ENCODE measurements at places on chromosomes 3 and 15.

GRCh38 chr15:31977812-31978661 lies 52.3 kb upstream of the CHRNA7 start:
- peak; percentile 61 for DNase-seq

DNA sequence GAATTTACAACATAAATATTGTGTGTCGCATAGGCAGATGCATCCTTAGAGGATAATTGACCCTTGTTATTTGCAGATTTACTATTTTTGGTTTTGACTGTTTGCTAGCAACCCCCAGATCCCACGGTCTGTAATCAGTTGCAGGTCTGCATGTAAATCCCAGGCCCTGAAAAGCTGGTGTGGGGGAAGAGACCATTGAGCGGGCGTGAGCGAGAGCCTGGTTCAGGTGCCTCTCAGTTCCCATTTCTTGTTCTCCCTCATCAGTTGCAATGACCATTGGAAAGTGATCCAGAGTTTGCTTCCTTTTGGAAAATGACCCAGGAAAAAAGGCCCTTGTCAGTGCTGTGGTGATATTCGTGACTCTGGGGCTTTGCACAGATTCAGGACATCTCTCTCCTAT lies 238.9 kb downstream of the UACA start:
- no peak for DNase-seq

- no peak for DNase-seq
Measured at GRCh38 chr3:136741063-136741462, 11.1 kb downstream of the STAG1 start.

- no peak for DNase-seq
Measured at GRCh38 chr3:133295199-133295901, 104.5 kb upstream of the BFSP2 start.

DNA sequence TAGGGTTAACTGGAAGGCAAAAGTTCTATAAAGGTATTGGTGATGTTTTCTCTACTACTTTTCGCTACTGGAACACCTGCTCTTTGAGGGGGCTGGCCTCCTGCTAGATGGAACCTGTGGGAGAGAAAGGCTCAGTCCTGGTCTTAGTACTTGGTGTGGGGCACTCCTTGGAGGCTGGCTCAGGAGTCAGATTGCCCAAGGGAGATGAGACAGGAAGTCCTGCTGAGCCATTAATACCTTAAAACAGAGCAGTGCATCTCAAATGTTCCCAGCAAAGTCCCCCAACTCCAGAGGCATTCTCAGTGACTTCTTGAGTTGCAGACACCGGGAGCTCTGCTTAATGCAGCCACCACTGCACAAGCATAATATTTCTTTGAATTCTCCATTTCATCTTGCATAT lies 3.1 kb upstream of the ADAMTSL3 start:
- no peak for DNase-seq

- no peak for DNase-seq
Measured at GRCh38 chr3:55487381-55488241, 505 bp upstream of the WNT5A start.

- no peak for DNase-seq
Measured at GRCh38 chr3:45545476-45545875, 49.1 kb upstream of the LIMD1 start.

DNA sequence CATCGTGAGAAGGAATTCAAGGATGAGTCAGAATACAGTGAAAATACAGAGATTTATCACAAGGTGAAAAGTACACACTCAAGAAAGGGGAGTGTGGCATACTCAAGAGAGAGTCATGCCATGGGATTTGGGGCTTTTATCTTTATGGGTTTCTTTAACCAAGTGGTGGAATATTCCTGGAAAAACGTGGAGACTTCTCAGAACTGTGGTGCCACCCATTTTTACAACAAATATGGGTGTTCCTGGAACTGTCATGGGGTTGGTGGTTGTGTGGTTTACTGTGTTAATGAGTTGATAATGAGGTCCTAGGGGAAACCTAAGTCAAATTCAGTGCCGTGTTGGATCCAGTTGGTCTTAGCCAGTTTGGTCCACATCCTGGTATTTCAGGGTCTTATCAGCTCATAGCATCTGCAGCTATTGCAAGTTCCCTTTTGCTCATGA lies 497.2 kb downstream of the GABRG3 start:
- DNase-seq, result no peak

GRCh38 chr15:99168601-99169580 lies 64.0 kb downstream of the SYNM start:
- no peak for DNase-seq

- DNase-seq, result no peak
Measured at GRCh38 chr3:193852901-193853300, 259.9 kb downstream of the OPA1 start.

- no peak for DNase-seq
Measured at GRCh38 chr3:176814285-176814684, 383.0 kb downstream of the TBL1XR1 start.

- no peak for DNase-seq
Measured at GRCh38 chr3:44862226-44862637, 520 bp downstream of the TMEM42 start.

- no peak for DNase-seq
Measured at GRCh38 chr3:189186101-189186500, 14.3 kb downstream of the TPRG1 start.

DNA sequence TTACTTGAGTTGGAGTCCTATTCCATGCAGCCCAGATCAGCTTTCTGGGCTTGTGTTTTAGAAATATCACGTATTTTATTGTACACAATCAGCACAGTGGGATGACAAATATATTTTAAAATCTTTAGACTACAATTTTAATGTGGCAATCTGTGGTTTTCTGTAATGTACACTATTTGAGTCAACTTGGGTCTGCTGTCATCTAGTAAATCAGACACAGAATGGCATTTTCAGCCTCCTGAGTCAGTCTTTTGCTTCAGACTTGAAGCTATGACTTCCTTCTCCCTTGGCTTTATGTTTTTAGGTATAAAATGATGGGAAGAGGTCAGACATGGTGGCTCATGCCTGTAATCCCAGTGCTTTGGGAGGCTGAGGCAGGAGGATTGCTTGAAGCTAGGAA lies 232.1 kb downstream of the NECTIN3 start:
- DNase-seq, result no peak

- DNase-seq, result no peak
Measured at GRCh38 chr15:101305820-101306255, 10.8 kb upstream of the SNRPA1 start.

- DNase-seq, result no peak
Measured at GRCh38 chr3:49020330-49021212, 1.4 kb upstream of the NDUFAF3 start.

- DNase-seq, result no peak
Measured at GRCh38 chr3:145898487-145898886, 262.5 kb downstream of the PLOD2 start.

DNA sequence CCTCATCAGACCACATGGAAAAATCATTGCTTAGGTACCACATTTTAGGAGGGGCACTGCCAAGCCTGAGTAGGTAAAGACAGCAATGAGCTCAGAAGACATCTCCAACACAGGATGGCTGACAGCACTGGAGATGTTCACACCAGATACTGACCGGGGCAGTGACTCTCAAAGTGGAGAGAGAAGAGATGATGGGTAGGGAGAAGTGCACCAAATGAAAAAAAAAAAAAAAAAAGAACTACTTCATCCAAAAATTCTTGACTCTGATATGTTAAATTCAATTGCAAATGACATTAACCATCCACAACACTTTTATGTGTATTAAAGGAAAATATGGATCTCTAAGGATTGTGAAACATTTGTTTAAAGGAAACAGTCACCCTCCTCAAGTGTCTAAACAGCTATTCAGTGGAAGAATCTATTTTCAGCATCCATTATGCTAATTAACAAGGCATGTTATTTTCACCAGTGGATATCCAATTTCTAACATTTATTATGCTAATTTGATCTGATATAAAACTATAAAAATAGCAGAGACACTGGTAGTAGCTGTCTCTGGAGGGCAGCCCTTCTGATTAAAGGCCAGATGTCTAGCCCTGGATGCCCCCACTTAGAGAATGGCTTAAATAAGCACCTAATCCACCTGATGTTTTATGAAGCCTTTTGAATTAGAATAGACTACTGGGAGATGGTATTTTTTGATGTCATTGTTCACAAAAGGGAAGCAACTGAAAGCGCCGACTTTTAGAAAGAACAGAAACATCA lies 48.2 kb upstream of the VGLL4 start:
- DNase-seq, result no peak

GRCh38 chr3:20160230-20160629 lies 25.8 kb downstream of the SGO1 start:
- no peak for DNase-seq

- no peak for DNase-seq
Measured at GRCh38 chr3:186974824-186975313, 44.5 kb downstream of the ST6GAL1 start.

- no peak for DNase-seq
Measured at GRCh38 chr15:71471347-71471746, 339.0 kb upstream of the NR2E3 start.

DNA sequence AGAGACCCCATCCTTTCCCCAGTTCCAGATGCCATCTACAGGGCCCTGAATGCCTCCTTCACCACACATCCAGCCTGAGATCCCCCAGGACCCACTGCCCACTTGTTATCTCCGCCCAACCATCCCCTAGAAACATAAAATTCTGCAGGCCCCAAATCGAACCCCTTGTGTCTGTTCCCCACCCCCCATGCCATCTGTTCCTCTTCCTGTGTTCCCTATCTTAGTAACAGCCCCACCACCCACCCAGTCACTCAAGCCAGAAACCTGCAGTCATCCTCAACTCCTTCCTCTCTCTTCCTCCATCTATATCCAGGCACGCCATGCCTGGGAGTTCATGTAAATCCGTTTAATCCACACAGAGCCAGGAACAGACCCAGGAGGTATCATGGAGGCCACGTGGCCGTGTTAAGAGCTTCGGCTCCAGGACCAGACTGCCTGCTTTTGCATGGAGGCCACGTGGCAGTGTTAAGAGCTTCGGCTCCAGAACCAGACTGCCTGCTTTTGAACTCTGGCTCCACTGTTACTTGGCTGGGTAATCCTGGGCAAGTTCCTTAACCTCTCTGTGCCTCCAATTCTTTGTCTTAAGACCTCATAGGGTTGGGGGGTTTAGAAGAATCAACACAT lies 4.8 kb downstream of the CSRNP1 start:
- DNase-seq, result no peak

DNA sequence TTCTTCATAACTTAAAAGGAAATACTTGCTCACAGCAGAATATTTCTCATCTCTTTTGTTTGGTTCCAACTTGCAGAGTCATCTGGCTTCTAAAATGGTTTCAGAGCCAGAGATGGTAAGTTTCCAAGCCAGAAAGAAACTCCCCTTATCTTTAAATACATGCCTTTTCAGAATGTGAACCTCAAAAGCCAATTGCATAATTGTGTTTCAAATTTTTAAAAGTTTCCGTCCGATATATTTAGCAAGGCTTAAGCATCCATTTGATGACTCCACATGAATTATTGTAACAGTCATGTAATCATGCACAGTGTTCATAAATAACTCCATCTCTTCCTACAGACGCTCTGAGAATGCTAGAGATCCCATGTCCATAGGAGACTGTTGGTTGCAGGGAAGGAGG lies 40.6 kb upstream of the C3orf80 start:
- DNase-seq, result no peak

DNA sequence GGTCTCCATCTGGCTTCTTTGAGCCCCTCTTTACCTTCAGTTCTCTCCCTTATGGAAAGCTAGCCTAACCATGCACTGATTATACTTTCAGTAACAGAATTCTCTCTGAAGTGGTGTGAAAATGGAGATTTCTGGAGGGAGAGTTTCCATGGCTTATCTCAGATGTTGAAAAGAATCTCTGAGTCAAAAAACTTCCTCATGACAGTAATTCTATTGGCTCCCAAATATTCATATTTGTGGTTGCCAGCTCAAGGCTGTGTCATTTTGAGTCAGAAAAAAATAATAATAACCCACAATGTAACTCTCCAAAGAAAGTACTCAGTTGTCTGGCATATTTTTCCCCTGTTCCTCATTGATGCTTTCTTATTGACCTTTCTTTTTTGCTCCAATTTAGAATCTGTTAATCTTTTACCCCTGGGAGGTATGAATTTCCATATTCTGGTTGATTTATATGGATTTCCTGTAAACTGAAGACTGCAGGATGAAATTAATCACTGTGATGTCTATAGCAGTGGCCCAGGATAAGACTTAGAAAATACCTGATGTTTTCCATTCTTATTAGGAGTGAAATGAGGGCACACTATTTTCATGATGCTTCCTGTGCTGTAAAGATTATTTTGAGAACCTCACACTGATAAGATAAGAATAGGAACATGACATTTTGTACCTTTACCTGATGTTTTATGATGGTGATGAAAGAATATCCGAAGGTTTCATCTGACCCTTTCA lies 149.5 kb upstream of the EPHA3 start:
- DNase-seq, result no peak

- no peak for DNase-seq
Measured at GRCh38 chr3:11565492-11565891, 78.2 kb downstream of the VGLL4 start.

DNA sequence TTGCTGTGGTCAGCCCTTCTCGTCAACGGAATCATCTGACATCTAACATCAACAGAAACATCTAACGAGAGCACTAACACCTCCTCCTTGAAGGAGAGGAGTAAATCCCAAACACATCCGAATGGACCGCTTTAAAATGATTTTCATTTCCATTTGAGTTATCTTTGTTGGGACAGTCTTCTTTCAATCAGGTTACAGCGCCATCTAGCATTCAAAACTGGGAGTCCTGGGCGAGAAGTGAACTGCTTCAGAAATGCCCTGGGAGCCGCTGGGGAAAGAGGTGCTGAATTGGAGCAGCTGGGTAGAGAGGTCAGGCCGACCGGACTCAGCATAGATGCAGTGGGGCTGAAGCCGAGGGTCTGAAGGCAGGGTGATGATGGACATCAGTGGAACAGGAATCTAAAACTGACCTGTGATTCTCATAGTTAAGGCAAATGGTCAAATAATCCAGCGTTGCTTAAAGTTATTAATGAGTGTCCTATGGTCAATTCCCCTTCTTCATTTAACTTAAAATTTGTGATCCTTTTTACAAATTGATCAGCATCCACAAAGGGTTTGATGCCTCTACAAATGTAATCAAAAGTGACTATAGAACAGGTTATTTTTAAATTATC lies 170.0 kb upstream of the NDN start:
- DNase-seq, result no peak

DNA sequence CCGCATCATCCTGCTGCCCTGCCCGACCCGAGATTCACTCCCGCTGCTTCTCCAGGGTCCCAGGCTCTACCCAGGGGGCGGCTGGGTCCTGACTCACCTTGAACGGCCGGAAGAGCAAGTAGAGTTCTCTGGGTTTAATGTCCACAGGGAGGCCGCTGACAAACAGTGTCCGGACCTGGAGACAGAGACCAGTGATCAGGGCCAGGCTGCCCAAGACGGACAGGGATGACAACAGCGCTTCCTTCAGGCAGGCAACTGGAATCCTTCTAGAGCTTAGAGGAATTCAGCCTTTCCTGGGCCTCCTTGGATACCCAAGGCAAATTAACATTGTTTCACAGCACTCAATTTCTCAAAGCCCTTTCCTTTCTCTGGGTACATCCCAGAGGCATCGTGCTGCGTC lies 23.9 kb downstream of the RBPMS2 start:
- DNase-seq, result no peak

GRCh38 chr3:184096811-184097383 lies at the start of gene HTR3E:
Gene HTR3E (plus strand): TSS chr3:184097064. CDS start chr3:184097530, 466 bp downstream.
- DNase-seq, result no peak

Measured in stimulated activated CD4-positive, alpha-beta T cell treated with anti-CD3 and anti-CD28 coated beads, Interleukin-4, amount 100 ng/mL, for 1 hour (primary cell).